ENCODE measurements at places on chromosomes 2 and 18. TPM values are rescaled to one million over a fixed set of nuclear protein-coding genes. Genes with fewer than 3 reads are reported as not detected.

Gene GPR155
- 8.0 TPM for total RNA-seq

DNA sequence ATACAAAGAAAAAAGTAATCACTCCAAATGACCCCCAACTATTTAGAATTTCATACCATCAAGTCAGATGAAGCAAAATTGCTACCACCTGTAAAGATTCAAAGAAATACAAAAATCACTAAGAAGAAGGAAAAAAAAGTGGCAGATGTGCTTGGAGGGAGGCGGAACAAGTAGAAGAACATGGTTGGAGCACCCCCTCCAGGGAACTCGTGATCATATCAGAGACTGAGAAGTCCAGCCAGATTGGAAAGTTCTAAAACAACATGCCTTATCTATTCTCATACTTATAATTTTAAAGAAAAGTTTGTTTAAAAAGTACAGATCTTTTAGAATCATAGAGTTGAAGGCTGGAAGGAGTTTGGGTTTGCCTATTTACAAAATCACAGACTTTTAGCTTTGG is 113.4 kb upstream of the CYP26B1 start:
- H3K36me3 ChIP-seq, result no peaks in the 10 kb centered on the region
- no peak overlapping the region for H3K27ac ChIP-seq
- H3K4me3 ChIP-seq, result no peak overlapping the region
- DNase-seq, result no peak
- no peaks in the 10 kb centered on the region for H3K27me3 ChIP-seq

- H3K27me3 ChIP-seq, result no peaks in the 10 kb centered on the region
- H3K4me3 ChIP-seq, result no peak overlapping the region
- peak; percentile 57 for DNase-seq
- no peaks in the 10 kb centered on the region for H3K36me3 ChIP-seq
- no peak overlapping the region for H3K27ac ChIP-seq
- H3K4me1 ChIP-seq, result no peaks in the 10 kb centered on the region
Observed at GRCh38 chr2:241009601-241010530, 11.4 kb downstream of the SNED1 start.

Gene MAP3K19
- not detected for total RNA-seq

Gene EMX1
- 0.49 TPM for total RNA-seq

DNA sequence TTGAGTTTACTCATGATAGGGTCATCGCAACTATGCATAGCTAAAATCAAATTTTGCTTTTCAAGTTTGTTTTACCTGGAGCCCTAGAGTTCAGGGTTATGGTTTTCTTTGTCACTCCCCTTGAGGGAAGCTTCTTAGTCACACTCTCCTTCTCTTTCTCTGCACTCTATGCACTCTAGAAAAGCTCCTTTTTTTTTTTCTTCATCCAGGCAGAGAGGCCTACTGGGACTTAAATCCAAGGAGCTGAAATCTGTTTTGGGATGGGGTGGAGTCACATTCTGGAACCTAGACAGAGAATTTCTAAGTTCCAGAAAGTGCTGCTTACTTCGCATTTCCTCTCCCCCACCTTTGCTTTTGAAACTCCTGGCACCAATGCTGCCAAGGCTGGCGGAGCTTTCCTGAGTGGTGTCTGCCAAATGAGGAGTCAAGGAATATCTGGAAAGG is 19.1 kb upstream of the IL18R1 start:
- H3K27ac ChIP-seq, result peak overlapping the region; percentile 3
- no peaks in the 10 kb centered on the region for H3K4me1 ChIP-seq
- H3K36me3 ChIP-seq, result no peaks in the 10 kb centered on the region
- DNase-seq, result no peak
- H3K27me3 ChIP-seq, result no peaks in the 10 kb centered on the region
- no peak overlapping the region for H3K4me3 ChIP-seq

Gene IL37
- total RNA-seq, result not detected

DNA sequence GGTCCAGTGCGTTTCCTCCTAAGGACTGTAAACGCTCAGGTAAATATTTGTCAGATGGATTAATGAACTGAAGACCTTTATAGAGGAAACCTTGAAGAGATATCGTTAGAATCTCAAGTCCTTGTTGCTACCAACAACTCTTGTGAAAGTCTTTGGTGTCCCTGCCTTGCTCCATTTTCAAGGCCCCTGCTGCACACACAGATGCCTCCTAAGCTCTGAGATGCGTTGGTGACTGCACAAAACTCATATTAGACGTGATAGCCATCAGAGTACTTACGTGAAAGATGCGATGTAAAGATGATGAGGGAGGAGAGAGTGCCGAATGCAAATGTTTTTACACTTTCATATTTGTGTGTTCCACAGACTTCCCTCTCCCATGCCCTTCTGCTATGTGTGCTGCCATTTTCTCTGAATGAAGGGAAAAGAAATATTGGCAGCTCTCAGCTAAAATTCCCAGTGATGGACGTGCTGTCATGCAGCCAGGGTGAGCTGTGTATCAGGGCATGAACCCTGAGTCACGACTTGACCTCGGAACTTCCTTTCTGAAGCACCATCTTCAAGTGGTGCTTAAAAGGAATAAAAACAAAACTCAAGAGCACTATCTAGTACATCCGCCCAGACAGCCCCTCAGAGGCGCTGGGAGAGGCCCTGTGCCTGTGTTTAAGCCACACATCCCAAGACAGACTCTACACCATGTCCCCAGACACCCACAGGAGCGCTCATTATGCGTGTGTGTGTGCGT is 117.4 kb downstream of the FAM210A start:
- no peak overlapping the region for H3K27ac ChIP-seq
- DNase-seq, result no peak
- no peaks in the 10 kb centered on the region for H3K36me3 ChIP-seq
- no peaks in the 10 kb centered on the region for H3K4me1 ChIP-seq
- H3K27me3 ChIP-seq, result no peaks in the 10 kb centered on the region

DNA sequence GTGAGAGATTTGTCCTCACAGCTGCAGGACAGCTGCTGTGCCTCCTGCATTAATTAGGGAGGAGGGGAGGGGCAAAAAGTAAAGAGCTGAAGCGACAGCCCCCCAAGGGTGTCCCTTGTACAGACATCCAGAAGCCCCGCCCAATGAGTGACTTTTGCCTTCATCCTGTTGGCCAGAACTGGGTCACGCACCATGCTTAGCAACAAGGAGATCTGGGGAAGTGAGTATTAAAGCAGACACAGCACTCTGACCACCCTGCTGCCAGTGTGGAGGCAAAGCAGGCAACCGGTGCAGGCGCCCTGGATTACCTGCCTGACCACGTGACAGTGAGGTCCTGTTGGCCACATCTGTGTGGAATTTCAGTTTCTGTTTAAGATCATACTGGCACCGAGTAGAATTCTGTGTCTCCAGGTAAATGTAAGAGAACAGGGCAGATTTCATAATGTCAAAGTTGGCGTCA is 21.5 kb upstream of the BIN1 start:
- DNase-seq, result peak; percentile 84
- no peaks in the 10 kb centered on the region for H3K36me3 ChIP-seq
- H3K4me1 ChIP-seq, result no peaks in the 10 kb centered on the region
- H3K27ac ChIP-seq, result no peak overlapping the region

GRCh38 chr2:105272176-105272575 is 30.6 kb downstream of the GPR45 start:
- peaks cover 4% of the 10 kb centered on the region for H3K36me3 ChIP-seq
- no peaks in the 10 kb centered on the region for H3K4me1 ChIP-seq
- H3K27me3 ChIP-seq, result no peaks in the 10 kb centered on the region

Gene HRH4
- total RNA-seq, result 0.06 TPM

Gene DSG1
- total RNA-seq, result 0.29 TPM

Gene SLC4A3
- not detected for total RNA-seq

- no peak overlapping the region for H3K4me3 ChIP-seq
- DNase-seq, result no peak
- H3K27ac ChIP-seq, result no peak overlapping the region
Observed at GRCh38 chr2:227642656-227643055, 23.9 kb upstream of the SCYGR5 start.

GRCh38 chr2:33317369-33318007 is 159.0 kb upstream of the RASGRP3 start:
- no peaks in the 10 kb centered on the region for H3K4me1 ChIP-seq
- DNase-seq, result no peak
- no peak overlapping the region for H3K27ac ChIP-seq
- H3K36me3 ChIP-seq, result no peaks in the 10 kb centered on the region
- no peak overlapping the region for H3K4me3 ChIP-seq

DNA sequence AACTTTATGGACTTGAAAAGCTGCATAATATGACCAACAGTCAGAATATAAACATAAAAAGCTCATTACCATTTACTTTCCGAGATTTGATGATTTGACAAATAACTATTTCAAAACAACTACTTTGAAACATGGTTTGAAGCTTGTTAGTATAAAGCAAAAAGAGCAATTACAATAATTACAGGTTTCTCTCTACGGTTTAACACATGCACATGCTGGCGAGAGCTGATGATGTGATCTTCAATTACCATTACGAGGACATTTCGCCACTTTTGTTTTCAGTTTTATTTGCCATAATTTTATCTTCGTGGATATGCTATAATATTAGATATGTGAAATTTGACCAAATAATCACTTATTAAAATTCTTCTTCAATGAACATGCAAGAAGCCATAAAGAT is 270.1 kb downstream of the TCF4 start:
- H3K27me3 ChIP-seq, result peaks cover 11% of the 10 kb centered on the region
- H3K36me3 ChIP-seq, result no peaks in the 10 kb centered on the region
- DNase-seq, result no peak
- no peak overlapping the region for H3K27ac ChIP-seq
- no peak overlapping the region for H3K4me3 ChIP-seq

GRCh38 chr2:10371441-10372196 is 68.9 kb downstream of the HPCAL1 start:
- H3K4me3 ChIP-seq, result no peak overlapping the region
- no peak overlapping the region for H3K27ac ChIP-seq
- no peaks in the 10 kb centered on the region for H3K27me3 ChIP-seq
- peaks cover 3% of the 10 kb centered on the region for H3K36me3 ChIP-seq
- DNase-seq, result no peak
- H3K4me1 ChIP-seq, result peaks cover 39% of the 10 kb centered on the region

- no peak overlapping the region for H3K27ac ChIP-seq
- no peak for DNase-seq
- no peaks in the 10 kb centered on the region for H3K36me3 ChIP-seq
- no peaks in the 10 kb centered on the region for H3K4me1 ChIP-seq
- H3K27me3 ChIP-seq, result no peaks in the 10 kb centered on the region
Observed at GRCh38 chr18:63440881-63441280, 18.6 kb upstream of the VPS4B start.

- DNase-seq, result peak; percentile 12
- H3K4me1 ChIP-seq, result no peaks in the 10 kb centered on the region
- H3K4me3 ChIP-seq, result no peak overlapping the region
- no peak overlapping the region for H3K27ac ChIP-seq
- no peaks in the 10 kb centered on the region for H3K36me3 ChIP-seq
Observed at GRCh38 chr2:127626917-127627739, 18.8 kb upstream of the GPR17 start.

DNA sequence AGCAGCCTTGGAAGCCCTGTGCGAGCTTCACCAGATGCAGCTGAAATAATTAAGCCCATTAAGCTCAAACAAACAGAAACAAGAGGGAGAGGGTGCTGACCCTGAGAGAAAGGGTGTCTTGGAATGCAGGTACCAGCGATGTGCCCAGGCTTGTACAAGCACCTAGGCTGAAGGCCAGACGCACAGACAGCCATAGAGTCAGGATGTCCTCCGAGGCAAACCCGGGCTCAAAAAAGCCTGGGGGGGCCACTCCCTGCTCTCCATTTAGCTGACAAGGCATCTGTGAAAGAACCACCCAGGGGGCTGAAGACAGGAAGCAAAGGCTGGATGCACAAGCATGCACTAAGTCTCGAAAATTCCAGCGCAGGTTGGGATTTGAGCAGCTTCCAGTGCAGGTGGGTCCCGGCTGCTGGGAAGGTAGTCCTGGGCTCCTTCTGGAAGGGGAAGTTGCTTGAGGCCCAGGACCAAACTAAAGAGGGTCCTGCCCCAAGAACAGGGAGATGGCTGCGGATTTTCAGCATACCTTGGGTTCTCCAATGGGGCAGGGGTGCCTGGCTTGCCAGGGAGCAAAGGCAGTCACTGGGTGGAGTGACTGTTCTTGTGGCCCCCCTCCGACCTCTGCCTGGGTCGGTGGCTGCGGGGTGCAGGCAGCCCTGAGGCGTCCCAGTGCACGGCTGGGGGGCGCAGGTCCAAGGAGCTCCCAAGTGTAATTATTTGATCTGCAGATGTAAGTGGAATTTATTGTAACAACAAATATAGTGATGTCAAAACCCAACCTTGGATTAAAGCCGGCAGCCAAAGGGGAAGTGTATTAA is 5.9 kb downstream of the GBX2 start:
- peaks cover 14% of the 10 kb centered on the region for H3K27me3 ChIP-seq
- no peak overlapping the region for H3K27ac ChIP-seq
- no peaks in the 10 kb centered on the region for H3K36me3 ChIP-seq
- DNase-seq, result no peak

DNA sequence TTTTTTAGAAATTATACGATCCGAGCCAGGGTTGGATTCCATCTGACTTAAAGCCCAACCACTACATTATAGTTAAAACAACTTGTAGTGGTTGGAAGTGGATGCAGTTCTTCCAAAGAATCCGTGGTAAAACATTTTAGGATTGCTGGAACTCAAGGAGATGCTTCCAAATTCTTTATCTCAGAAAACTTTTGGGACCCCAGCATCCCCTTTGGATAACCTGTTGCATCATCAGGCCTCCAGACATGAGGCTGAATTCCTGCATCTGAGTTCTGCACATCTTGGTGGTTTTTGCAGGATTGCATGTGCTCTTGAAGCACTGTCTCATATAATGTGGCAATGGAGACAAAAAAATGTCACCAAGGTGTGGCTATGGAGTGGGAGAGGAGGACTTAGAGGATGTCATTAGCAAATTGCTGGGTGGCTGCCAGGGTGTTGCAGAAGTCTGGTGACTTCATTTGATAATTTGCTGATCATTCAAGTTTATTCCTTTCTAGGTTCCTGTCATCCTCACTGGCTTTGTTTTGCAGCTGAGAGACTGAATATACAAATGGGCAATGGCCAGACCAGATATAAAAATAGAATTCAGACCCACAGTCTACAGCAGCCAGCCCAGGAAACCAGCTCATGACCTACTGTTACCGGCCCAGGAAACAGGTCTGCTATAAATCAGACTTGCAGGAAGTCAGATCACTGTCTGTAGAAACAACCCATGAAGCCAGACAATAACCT is 207.7 kb downstream of the BCL2 start:
- no peak overlapping the region for H3K4me3 ChIP-seq
- DNase-seq, result peak; percentile 37
- no peaks in the 10 kb centered on the region for H3K27me3 ChIP-seq
- H3K36me3 ChIP-seq, result no peaks in the 10 kb centered on the region

- no peak for DNase-seq
- H3K27ac ChIP-seq, result no peak overlapping the region
- H3K4me3 ChIP-seq, result no peak overlapping the region
- H3K36me3 ChIP-seq, result no peaks in the 10 kb centered on the region
Observed at GRCh38 chr2:124289615-124290014, 264.5 kb downstream of the CNTNAP5 start.

GRCh38 chr2:111148925-111149324 is 28.2 kb downstream of the BCL2L11 start:
- H3K27me3 ChIP-seq, result no peaks in the 10 kb centered on the region
- DNase-seq, result no peak
- no peaks in the 10 kb centered on the region for H3K4me1 ChIP-seq
- peaks cover 3% of the 10 kb centered on the region for H3K36me3 ChIP-seq

Gene RNU2-63P
- total RNA-seq, result 2.6 TPM
